ENCODE measurements at places on chromosomes 2 and 18.

DNA sequence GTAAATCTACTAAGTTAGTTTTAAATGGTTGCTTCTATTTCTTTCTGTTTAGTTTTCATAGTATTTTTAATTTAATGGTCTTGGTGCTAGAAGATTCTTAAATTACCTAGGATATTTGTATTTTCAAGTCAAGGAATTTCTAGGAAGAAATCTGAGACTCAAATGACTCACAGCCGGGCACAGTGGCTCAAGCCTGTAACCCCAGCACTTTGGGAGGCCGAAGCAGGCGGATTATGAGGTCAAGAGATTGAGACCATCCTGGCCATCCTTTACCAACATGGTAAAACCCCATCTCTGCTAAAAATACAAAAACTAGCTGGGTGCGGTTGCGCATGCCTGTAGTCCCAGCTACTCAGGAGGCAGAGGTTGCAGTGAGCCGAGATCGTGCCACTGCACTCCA, 95.5 kb downstream of the C2orf74 start:
- no peak for DNase-seq

- DNase-seq: no peak
These were observed 88.5 kb downstream of the ZEB2 start for GRCh38 chr2:144431392-144431783.

GRCh38 chr2:72964146-72964525, 46.8 kb downstream of the EMX1 start:
- no peak for DNase-seq

- no peak for DNase-seq
These were observed 356.0 kb upstream of the TNP1 start for GRCh38 chr2:217215877-217216276.

- DNase-seq: no peak
These were observed 321.9 kb upstream of the GALNT5 start for GRCh38 chr2:156935616-156936015.

GRCh38 chr2:52697690-52698089, 1069.9 kb upstream of the CHAC2 start:
- DNase-seq: no peak

GRCh38 chr2:109318150-109318948, 189.3 kb downstream of the SH3RF3 start:
- peak; percentile 63 for DNase-seq

GRCh38 chr2:62738981-62739936, 33.7 kb downstream of the EHBP1 start:
- no peak for DNase-seq

DNA sequence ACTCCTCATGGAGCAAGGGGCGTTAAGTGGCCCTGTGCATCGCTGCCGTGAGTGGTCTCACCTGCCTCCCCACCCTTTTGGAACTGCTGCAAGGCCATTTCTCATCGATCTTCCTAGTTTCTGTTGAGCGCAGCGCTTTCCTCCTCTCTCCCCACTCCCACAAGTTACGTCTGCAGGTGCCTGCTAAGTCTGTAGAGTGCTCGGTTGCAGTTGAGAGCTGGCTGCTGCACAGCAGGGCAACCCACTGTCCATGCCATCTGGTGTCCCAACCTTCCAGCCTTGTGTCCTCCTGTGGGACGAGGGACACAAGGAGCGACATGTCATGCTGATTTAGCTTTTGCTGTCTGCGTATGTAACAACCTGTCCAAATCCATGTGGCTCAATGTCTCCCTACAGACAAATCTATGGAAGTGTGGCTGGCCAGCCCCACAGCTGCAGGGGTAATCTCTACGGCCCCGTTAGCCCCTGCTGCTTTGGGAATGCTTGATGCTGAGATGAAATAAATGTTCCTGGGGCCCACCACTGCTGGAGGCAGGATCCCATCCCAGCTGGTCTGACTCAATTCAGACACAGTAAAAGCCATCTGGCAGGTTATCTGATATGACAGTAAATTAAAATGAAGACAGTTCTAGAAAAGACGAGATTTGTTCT, 68.1 kb upstream of the TCF7L1 start:
- DNase-seq: peak; percentile 52

GRCh38 chr2:33135645-33136044, 188.9 kb downstream of the LTBP1 start:
- DNase-seq: no peak

- DNase-seq: peak; percentile 29
These were observed 128.3 kb upstream of the ATP5MC3 start for GRCh38 chr2:175309799-175310198.

DNA sequence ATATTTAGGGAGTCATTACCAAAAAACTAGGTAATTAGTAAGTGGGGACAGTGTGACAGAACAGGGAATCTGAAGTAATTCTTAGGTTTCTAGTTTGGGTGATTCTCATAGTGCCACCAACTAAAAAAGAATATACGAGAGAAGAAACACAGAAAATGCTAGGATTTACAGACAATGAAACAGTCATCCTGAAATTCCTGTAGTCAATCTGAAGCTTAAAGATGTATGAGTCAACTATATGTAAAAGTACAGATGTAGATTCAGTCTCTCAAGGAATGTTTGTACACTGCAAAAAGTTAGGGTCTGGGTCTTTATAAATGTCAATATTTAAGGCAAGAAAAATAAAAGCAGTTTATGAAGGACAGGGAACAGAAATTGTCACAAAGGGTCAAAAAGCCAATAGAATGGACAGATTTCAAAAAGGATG, 107.0 kb downstream of the STRN start:
- DNase-seq: no peak

DNA sequence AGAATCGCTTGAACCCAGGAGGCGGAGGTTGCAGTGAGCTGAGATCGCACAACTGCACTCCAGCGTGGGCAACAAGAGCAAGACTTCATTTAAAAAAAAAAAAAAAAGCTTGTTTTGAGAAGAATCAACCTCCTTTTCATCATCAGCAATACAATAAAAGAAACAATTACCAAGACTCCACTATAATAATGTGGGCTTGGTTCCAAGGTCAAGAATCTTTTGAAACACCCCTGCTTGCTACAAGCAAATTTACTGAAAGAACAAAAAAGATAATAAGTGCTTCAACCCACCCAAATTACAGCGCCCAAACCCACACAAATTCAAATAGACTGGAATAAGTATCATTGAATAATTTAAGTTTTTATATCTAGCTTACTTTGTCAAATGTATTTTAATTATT, 33.6 kb upstream of the MAPRE3 start:
- no peak for DNase-seq

GRCh38 chr2:63875131-63875527, 33.4 kb downstream of the UGP2 start:
- no peak for DNase-seq

DNA sequence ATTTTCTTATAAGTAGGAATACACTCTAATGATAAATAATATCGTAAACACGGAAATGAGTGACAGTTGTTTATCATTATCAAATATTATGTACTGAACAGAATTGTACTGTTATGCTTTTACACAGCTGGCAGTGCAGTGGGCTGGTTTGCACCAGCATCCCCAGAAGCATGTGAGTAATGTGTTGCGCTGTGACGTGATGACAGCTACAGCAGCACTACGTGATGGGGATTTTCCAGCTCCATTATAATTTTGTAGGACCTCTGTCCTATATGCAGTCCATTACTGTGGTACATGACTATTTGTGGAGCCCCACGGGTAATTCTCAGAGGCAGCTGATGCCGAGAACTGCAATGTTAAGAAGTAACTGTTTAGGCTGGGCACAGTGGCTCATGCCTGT, 77.3 kb upstream of the ATG16L1 start:
- no peak for DNase-seq

GRCh38 chr2:214471990-214472389, 61.1 kb downstream of the VWC2L start:
- no peak for DNase-seq

GRCh38 chr2:171814883-171815282, 79.2 kb downstream of the SLC25A12 start:
- peak; percentile 32 for DNase-seq

DNA sequence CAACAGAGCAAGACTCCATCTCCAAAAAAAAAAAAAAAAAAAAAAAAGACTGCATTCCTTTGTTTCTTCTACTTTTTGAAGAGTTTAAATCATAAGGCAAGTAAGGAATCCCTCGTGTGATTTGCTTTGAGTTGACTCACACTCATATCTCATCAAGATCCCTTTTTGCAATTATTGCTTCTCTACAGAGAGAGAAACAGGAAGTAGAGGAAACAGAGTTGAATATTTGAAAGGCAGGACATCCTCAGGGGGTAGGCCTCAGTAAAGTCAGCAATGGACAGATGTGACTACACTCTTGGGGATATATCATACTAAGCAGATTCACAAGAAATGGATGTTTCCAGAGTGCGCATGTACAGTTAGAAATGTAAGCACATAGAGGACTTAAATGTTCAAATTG, 11.2 kb upstream of the EFR3B start:
- DNase-seq: no peak

GRCh38 chr2:74502147-74502719, 2.8 kb upstream of the LBX2 start:
- DNase-seq: no peak

DNA sequence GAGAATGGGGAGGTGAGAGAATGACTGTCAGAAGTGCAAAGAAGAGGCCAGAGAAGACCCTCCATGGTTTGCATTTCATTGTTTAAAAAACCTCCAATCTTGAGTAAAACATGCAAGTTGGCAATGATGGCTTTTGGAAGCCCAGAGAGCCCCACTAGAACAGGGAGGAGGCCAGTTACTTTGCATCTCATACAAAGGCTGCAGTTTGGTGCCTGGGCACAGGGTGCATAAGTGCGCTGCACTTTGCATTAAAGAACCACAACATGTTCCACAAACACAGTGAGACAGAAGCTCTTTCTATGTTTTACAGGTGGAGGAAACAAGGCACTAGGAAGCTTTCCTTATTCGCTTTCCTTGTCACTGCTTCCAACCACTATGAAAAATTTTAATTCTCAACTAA, 25.4 kb downstream of the PSTPIP2 start:
- DNase-seq: no peak

Measured in DMS 273 treated with DMSO at 0.1 percent for 48 hours (cell line).